Activated naive CD4-positive, alpha-beta T cell treated with anti-CD3 and anti-CD28 coated beads, Interleukin-2, amount 10 ng/mL, durations not matched to agents 7 days and 5 days (primary cell): ENCODE measurements at places on chromosomes 13 and 19.

- DNase-seq, result peak; percentile 52
Measured at GRCh38 chr13:41356786-41357185, 45.7 kb downstream of the NAA16 start.

DNA sequence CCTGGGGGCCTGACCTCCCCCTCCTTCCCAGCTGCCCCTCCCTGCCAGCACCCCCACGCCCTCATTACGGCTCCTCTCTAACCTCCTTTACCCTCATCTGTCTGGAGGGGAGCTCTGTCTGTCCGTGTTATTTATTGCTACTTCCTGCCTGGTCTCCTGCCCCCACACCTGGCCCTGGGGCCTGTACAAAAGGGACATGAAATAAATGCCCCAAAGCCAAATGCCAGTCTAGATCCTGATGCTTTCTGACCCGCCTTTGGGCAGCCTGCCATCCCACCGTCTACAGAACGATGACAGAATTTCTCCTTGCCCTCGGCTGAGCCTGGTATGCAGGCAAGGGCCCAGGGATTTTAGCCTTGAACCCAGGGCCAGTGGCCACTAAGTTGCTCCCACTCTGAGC is 15.4 kb upstream of the CD22 start:
- no peak for DNase-seq

- no peak for DNase-seq
Measured at GRCh38 chr19:28436320-28436719, 776.6 kb downstream of the UQCRFS1 start.

DNA sequence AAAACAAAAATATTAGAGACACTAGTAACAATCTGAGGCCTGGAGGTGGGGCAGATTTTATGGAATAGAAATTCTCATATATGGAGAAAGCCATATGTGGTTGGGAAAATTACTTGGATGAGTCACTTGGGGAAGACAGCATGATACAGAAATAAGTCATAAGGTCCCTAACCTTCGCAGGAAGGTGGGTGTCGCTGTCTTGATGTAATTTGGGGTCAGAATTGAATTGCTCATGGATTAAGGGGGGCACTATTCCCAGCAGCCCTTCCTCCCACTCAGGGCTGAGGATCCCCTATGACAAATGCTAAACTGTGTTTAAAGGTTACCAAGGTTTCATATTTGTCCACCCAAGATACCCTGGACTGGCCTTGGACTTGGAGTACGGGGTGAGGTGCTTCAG is 5.0 kb downstream of the RDH8 start:
- DNase-seq, result no peak

DNA sequence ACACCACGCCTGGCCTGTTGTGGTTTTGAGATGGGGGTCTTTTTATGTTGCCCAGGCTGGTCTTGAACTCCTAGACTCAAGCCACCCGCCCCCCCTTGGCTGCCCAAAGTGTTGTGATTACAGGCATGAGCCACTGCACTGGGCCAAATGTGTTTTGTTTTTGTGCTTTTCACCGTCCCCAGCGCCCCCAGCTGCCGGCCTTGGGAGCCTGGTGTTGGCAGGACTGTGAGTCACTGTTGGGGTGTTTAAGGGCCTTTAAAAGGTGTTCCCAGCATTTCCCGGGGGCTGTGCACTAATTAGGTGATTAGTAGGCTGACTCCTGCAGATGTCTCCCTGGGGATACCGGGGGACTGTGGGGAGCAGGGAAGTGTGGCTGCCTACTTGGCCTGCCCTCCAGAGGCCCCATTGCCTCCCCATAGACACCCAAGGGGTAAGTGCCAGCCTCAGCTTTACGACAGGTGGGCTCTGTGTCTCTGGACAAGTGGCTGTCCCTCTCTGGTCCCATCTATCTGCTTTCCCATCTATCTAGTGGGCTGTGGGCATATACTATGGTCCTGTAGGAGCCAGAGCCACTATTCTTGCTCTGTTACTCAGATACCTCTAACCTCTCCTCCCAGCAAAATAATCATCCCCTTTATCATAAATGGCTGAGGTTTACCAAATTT is 11.8 kb upstream of the TLE5 start:
- DNase-seq, result no peak

GRCh38 chr13:85497652-85498051 is 301.6 kb downstream of the SLITRK6 start:
- no peak for DNase-seq

- no peak for DNase-seq
Measured at GRCh38 chr19:46984077-46985010, 35.3 kb upstream of the NPAS1 start.

DNA sequence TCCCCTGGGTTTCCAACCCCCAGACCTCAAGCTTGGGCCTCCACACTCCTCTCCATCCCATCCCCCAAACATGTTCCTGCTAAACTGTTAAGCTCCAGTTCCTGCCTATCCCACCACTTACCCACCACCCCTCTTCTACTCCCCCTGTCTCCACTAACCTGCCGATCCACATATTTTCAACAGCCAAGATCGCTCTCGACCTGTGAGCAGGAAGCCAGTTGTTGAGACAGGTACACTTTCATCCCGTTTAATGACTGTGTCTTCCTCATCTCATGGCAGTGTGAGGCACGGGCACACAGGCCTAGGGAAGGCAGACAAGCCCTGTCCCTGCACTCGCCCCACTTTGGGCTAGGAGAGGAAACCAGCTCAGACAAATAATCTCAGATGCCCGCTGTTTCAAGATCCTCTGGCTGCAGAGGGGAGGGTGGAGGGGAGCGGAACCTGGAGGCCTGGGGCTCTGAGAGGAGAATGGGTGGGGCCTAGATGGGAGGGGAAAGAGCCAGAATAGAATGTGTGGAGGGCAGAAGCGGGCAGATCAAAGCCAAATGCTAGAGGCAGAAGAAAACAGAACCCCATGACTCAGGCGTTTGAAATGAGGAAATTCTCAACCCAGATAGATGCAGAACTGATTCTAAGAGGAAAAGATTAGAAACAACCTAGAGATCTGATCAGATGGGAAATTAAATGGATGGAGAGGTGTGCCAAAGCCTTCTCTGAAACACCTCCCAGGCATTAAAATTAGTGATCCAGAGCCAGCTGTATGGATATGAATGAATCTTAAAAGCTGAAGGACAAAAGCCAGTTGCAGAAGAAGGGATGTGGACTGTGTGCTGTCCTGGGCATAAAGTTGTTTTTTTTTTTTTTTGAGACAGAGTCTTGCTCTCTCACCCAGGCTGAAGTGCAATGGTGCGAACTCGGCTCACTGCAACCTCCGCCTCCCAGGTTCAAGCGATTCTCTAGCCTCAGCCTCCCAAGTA is 16.9 kb upstream of the CYP2S1 start:
- DNase-seq, result peak; percentile 79

DNA sequence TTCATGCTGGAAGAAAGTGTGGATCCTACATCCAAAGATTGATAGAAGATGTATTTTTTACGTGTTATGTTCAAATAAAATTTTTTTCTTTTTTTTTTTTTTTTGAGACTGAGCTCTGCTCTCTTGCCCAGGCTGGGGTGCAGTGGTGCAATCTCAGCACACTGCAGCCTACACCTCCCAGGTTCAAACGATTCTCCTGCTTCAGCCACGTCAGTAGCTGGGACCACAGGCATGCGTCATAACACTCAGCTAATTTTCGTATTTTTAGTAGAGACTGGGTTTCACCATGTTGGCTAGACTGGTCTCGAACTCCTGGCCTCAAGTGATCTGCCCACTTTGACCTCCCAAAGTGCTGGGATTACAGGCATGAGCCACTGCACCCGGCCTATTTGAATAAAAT is 65.7 kb downstream of the KLF12 start:
- DNase-seq, result no peak

DNA sequence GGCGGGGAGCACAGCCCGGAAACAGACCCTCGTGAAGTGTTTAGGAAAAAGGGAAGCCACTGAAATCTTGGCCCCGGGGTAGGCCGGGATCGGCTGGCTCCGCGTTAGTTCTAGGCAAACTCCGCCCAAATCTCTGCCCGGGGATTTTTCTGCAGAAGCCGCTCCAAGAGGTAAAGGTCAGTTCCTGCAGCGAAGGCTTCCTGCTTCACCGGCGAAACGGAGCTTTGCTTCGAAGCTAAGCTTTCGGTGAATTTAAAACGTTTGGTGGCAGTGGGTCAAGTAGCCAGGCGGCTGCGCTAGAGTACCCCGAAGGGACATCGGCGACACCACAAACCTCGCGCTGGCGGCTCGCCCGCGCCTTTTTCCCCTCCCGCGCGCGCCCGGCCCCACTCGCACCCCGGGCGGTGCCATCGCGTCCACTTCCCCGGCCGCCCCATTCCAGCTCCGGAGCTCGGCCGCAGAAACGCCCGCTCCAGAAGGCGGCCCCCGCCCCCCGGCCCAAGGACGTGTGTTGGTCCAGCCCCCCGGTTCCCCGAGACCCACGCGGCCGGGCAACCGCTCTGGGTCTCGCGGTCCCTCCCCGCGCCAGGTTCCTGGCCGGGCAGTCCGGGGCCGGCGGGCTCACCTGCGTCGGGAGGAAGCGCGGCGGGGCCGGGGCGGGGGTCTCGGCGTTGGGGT is 441 bp downstream of the GJB2 start:
- peak; percentile 24 for DNase-seq

DNA sequence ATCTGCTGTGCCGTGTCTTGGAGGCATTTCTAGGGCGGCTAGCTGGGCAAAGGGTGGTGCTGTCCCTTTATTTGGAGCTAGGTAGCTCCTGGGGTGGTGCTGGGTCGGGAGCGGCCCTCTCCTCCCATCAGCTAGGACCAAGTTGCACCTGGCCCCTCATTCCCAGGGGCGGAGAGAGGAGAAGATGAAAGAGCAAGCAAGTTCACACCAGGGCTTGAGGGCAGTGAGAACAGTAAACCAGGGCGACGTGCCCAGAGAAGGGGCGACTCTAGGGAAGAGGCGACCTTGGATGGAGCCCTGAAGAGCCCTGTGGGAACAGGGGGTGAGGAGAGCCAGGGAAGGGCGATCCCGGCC is 17.0 kb upstream of the KCNN1 start:
- DNase-seq, result no peak

- DNase-seq, result no peak
Measured at GRCh38 chr19:50768277-50768676, 2.0 kb upstream of the GPR32 start.

- DNase-seq, result no peak
Measured at GRCh38 chr13:95023405-95023804, 277.8 kb downstream of the ABCC4 start.

DNA sequence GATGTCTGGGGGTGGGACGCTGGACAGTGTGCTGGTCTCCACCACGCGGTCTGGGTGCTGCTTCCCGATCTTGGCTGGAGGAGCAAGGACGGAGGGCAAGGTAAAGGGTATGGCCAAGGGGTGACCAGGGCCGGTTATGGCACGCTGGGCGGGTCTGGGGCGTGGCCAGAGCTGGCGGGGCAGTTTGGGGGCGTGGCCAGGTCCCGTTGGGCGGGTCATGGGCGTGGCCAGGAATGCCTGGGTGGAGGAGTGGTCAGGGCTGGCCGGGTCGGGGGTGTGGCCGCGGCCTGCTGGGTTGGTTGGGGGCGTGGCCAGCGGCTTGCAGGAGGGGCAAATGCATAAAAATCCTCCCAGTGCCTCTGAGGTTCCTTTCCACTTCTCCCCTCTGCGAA is 19.2 kb downstream of the GPX4 start:
- peak; percentile 44 for DNase-seq

- DNase-seq, result no peak
Measured at GRCh38 chr19:11538232-11539036, at the start of gene CNN1. Gene CNN1, plus strand, starts transcription at chr19:11538851. Its CDS starts 77 bp downstream, at chr19:11538928.

DNA sequence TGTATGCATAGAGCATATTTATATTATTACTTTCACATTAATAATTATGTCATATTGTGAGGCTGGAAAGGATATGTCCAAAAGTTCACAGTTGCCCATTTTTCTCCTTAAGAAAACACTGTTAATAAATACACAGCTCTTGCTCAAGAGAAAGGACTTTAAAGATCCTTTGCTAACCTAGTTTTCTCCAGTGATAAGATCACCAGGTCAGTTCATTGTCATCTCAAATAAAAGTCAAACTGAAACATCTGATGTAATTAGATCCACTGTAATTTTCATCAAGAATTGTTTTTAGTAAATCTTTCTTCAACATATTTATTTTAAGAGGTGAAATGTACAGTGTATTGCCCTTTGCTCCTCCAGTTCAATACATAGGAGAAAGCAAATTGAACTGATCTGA is 82.8 kb upstream of the KLHL1 start:
- DNase-seq, result no peak

DNA sequence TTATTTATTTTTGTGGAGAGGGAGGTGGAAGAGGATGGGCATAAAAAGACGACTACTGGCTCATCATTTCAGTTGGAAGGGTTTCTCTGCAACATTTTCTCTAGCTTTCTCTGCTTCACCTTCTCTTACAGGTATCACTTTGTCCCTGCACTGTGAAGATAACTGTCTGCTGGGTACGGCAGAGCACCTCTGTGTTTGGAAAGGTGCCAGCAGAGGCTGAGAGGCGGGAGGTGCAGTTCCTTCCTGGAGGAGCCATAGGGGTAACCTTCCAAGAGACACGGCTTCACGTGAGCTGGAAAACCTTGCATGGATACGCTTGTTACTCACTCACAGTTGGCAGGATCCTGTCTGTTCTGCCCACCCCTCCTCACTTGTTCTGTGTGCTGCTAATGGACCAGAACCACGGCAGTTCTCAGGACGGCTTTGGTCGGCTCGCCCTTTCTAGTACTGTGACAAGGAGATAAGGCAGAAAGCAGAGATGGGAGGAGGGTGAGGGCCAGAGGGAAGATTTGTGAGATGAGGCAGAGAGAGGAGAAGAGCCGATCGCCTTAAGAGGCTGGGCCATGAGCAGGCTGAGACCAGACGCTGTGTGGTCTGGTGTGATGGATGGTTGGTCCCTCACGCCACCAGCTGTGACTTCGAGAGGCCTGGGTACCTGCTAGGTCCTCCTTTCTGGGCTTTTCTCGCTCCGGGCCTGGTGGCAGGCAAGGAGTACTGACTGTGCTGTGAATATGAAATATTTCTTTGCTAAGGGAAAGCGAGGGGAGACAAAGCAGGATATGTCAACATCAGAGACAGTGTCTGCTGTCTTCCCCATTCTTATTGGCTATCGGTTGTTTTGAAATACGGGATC is 66.8 kb downstream of the MRPL57 start:
- DNase-seq, result no peak
